Ovary (tissue), 10 donors: ENCODE measurements at places on chromosomes 5 and 9. TPM values are rescaled to one million over a fixed set of nuclear protein-coding genes. Genes with fewer than 3 reads are reported as not detected.

Gene CCNO
- 0.97 TPM for total RNA-seq

DNA sequence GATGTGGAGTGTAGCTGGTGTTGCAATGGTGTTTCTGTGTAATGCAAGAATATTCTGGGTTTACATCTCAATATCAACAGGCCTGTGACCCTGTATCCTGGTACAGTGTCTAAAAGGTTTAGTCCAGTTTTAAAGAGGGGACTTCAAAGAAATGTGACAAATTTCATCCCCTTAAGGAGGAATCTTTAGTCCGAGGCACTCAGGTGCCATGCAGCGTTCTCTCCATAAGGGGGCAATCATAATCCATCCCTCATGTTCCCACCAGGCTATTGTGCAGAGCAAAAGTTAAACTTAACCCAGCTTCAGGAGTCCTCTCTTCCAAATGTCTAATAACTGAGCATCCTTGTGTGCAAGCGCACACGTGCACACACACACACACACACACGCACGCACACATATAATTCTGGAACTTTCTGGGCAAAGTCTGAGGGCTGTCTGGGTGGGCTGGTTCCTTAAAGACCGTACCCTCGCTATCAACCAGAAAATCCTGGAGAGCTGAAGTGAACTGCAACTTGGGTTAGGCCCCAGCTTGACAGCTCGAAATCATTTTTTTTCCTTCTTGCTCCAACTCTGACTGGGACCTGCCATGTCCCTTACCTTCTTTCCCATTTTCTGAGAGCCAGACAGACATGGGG, 46.0 kb downstream of the CRB2 start:
- DNase-seq, result no peak

- no peak for DNase-seq
These were observed 52.7 kb downstream of the ALG2 start for GRCh38 chr9:99169086-99169485.

GRCh38 chr5:123422433-123423277, 548 bp downstream of the CEP120 start:
- no peak for DNase-seq
